Lower lobe of right lung (tissue), 2 donors: ENCODE measurements at places on chromosomes 16 and 17. TPM values are rescaled to one million over a fixed set of nuclear protein-coding genes. Genes with fewer than 3 reads are reported as not detected.

- peaks cover 50% of the 10 kb centered on the region for H3K36me3 ChIP-seq
- H3K27ac ChIP-seq: no peak overlapping the region
- H3K4me3 ChIP-seq: no peak overlapping the region
- H3K4me1 ChIP-seq: no peaks in the 10 kb centered on the region
Measured at GRCh38 chr17:12118617-12119016, 97.9 kb downstream of the MAP2K4 start.

DNA sequence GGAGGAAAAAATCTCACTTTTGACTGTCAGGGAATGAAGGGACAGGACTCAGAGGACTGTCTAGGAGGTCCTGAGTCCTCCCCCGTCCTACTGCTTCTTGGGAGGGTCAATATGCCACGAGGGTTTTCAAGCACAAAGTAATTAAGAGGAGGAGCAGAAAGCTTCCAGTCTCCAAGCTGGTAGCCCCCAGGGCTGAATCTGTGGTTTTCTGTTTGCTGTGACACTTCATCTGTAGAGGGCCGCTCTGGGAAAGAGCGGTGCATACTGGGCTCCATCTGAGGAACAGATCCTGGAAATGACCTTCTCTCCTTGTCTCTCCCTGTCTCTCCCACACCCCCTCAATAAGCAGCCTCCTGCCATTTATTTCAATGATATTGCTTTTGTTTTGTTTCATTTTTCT is 180.1 kb upstream of the SDK2 start:
- H3K27ac ChIP-seq: no peak overlapping the region
- peaks cover 26% of the 10 kb centered on the region for H3K4me1 ChIP-seq
- DNase-seq: no peak

The NPIPB9 gene
- total RNA-seq: 5.5 TPM

DNA sequence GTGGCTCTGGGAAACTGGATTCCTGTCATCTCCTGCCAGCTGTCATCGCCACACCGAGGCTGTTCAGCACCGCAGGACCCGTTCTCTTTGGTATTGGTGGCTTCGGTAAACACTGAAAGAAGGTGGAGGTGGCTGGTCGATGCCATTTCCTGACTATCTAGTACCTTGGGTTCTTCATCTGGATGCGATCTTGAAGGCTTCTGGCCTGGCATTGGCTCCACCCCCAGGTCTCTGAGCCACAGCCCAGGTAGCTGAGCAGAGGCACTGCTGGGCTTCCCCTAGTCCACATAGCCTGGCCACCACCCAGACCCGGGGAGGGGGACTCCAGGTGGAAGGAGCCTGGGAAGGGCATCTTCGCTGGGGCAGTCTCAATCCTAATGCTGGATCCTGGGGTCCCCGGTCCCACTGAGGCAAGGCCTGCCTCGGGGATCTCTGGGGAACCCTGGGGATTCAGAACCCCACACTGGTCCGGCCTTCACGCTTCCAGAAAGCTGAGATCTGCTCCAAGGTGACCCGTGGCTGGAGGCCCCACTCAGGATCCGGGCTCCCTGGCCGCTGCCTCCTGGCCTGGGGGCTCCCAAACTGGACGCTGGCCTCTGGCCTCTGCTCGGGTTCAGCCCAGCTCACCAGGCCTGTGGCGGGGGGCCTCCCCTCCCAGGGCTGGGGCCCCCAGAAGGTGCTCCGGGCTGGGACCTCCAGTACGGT is 1.8 kb downstream of the C16orf54 start:
- peak overlapping the region; percentile 62 for H3K4me3 ChIP-seq
- H3K36me3 ChIP-seq: no peaks in the 10 kb centered on the region
- DNase-seq: no peak
- H3K27ac ChIP-seq: peak overlapping the region; percentile 73

DNA sequence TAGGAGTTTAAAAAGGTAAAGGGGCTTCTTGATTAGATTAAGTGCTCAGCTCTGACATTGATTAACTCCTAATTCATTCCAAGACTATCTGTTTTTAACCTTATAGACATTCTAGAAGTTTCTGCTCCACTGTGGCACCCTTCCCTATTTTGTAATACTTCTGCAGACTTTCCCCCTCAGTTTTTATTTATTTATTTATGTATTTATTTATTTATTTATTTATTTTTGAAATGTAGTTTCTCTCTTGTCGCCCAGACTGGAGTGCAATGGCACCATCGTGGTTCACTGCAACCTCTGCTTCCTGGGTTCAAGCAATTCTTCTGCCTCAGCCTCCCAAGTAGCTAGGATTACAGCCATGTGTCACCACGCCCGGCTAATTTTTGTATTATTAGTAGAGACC is 185.8 kb downstream of the PHKB start:
- peaks cover 23% of the 10 kb centered on the region for H3K4me1 ChIP-seq
- DNase-seq: no peak
- no peak overlapping the region for H3K27ac ChIP-seq
- H3K27me3 ChIP-seq: no peaks in the 10 kb centered on the region

The ARL5C gene
- not detected for total RNA-seq

- peaks cover 6% of the 10 kb centered on the region for H3K4me1 ChIP-seq
- no peak overlapping the region for H3K4me3 ChIP-seq
- H3K27me3 ChIP-seq: no peaks in the 10 kb centered on the region
- H3K27ac ChIP-seq: no peak overlapping the region
- DNase-seq: no peak
Measured at GRCh38 chr16:70444249-70445063, 5.6 kb upstream of the ST3GAL2 start.
